ENCODE measurements at places on chromosomes 6 and 20.

GRCh38 chr6:122388945-122389344 is 10.5 kb upstream of the HSF2 start:
- DNase-seq: no peak

DNA sequence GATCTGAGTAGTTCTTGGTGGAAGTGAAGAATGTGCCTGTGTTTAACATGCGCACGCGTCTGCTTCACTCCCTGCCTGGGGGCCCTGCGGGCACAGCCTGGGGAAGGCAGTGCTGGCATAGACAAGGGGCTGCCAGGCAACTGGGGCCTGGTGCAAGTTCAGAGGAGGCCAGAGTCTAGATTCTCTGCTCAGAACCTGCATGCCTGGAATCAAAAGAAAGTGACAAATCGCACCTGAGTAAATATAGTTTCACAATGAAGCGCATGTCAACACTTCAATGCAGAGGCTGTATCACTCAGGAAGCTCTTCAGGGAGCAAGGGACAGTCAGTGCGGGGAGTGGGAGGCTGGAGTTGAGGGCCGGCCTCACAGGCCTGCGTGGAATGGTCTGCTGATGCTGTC is 24.2 kb upstream of the PPP1R14C start:
- no peak for DNase-seq

DNA sequence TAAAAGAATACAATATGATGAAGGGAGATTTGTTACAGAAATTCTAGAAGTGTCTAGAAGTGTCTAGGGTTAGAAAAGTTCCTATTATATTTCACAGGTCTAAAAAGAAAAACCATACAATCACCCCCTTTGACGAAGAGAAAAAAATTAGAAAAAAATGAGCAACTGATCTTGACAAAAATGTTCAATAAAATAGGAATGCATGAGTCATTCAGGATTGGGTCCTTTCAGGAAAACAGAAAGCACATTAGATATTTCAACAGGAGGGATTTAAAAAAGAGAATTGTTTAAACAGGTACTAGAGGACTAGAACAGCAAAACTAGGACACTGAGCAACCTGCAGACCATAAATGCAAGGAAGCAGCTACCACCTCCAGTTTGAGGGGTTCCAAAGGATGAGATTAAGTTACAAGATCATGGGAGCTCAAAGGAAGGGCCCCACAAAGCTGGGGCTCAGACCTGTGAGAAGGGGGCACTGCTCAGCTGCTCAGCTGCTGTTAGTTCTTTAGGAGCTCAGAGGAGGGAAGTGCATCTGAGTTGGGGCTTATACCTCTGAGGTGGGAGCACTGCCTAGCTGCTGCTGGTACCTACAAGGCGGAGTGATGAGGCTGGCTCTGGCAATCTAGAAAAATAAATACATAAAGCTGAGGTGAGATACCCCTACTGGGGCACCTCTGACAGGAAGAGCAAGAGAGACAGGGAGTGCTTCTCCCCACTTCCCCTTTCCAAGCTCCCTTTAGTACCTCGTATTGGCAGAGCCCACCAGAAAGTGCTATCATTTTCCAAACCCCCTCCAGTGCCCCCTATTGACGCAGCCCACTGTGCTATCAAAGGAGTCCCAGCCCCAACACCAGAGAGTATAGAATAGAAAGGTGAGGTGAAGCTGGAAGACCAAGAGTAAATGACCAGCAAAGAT is 27.1 kb upstream of the BEND6 start:
- DNase-seq: no peak

GRCh38 chr20:1427457-1428054 is 34.7 kb upstream of the FKBP1A start:
- DNase-seq: no peak

- DNase-seq: no peak
Measured at GRCh38 chr6:134258849-134259306, 59.0 kb downstream of the SGK1 start.

GRCh38 chr20:21286775-21287174 is 16.4 kb upstream of the XRN2 start:
- no peak for DNase-seq

DNA sequence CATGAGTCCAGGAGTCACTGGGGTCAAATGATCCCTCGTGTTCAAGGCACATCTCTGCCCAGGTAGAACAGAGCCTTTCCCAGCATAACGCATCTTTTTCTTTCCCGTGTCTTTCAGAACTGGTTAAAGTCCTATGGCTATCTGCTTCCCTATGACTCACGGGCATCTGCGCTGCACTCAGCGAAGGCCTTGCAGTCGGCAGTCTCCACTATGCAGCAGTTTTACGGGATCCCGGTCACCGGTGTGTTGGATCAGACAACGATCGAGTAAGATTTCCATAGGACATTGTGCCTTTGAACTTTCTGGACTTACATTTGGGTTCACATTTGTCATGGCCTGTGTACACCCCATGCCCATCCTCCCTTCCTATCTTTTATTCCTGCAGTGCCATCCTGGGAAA is 20.2 kb downstream of the MMP24 start:
- DNase-seq: no peak

GRCh38 chr20:3547906-3548305 is 77.1 kb downstream of the ATRN start:
- DNase-seq: no peak

- DNase-seq: peak; percentile 11
Measured at GRCh38 chr6:83917001-83917400, 57.5 kb downstream of the CYB5R4 start.

GRCh38 chr20:51306081-51306480 is 236.4 kb downstream of the NFATC2 start:
- DNase-seq: no peak

GRCh38 chr20:37417617-37418467 is 71.9 kb downstream of the SRC start:
- DNase-seq: peak; percentile 57

DNA sequence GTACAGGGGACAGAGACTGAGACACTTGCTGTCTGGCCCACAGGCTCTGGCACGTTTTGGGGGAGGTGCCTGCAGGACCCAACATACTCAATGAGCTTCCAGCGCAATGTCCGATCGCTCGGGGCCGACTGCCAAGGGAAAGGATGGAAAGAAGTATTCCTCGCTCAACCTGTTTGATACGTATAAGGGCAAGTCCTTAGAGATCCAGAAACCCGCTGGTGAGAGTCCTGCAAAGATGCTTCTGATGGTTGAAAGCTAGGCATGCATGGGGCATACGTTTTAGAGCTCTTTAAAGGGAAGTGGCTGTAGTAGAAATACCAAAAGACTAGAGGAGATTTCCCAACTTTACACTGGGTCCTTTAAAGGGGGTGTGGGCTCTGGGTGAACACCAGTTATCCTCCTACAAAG is 2.2 kb downstream of the PRRC2A start:
- no peak for DNase-seq

DNA sequence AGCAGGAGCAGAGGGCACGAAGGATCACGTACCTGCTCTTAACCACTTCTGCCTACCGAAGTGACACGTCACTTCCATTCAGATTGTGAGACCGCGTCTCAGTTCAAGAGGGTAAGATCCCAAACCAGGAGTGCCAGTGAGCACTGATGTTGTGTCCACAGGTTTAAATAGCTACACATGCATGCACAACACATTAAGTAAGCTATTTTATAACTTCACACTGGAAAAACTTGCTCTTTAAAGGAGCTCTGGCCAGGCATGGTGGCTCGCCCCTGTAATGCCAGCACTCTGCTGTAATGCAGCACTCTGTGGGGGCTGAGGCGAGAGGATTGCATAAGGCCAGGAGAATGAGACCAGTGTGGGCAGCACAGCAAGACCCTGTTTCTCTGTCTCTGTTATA is 21.1 kb downstream of the ABHD12 start:
- DNase-seq: no peak

DNA sequence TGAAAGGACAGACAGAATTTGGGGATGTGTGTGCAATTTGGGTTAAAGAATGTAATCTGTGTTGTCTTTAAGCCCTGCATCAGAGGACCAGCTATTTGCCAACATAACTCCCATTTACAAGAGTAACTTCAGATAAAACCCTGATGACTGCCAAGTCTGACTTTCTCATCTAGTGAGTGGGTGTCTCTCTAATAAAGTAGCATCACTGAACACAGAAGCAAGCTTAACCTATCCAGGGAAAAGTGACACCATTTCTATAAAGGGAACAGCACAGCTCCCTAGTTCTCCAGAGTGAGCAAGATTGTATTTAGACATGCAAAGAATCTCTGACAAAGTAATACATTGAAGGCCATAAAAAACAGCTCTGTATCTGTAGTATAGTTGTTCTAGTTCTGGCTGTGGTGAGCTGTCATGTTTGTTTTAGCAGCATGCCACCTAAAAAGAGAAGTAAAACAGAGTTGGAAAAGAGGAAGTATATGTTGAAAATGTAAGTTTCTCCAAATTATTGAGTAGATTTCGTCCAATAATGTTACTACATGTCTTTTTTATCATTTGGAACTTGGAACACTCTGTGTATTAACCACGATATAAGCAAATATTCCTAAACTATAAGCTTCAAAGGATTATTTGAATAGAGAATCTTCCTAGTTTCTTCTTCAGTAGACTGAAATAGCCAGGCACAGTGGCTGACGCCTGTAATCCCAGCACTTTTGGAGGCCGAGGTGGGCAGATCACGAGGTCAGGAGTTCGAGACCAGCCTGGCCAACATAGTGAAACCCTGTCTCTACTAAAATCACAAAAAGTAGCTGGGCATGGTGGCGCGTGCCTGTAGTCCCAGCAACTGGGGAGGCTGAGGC is 8.8 kb upstream of the PIM1 start:
- DNase-seq: peak; percentile 75

DNA sequence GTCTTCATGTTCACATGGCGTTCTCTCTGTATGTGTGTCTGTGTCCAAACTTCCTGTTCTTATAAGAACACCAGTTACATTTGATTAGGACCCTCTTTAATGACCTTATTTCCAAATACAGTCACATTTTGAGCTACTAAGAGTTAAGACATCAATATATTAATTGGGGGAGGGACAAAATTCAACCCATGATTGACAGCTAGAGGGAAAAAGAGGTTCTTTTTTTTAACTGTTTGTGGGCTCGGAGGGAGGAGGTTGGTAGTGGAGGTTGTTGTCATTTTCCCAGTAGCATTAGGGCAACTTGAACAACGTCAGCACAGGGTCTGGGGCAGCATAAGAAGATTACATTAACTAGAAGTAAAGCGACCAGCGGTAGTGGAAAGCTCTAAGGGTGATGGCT is 2.3 kb upstream of the GMDS start:
- DNase-seq: no peak

DNA sequence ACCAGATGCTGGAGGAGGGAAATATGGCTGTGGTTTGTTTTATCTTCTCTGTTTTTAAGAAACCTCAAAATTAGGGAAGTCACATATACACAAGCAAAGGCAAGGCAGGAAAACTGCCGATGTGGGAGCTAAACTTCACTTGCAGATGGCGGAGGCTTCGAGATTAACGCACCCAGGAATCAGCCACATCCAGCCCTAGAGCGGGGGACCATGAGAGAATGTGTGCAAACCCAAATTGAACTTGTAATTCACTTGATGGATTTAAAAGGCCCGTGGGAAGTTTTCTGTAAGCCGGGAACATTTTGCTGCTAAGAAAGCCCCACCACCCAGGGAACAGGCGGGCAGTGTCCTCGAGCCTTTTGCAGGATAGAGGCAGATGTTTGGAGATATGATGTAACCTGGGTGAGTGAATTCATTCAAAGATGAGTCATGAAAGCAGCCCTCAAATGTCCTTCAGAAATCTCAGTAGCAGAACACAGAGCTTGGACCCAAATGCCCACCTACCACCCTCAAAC is 39.9 kb downstream of the PREX1 start:
- DNase-seq: peak; percentile 86

- DNase-seq: no peak
Measured at GRCh38 chr6:139547122-139547776, 172.8 kb upstream of the CITED2 start.

DNA sequence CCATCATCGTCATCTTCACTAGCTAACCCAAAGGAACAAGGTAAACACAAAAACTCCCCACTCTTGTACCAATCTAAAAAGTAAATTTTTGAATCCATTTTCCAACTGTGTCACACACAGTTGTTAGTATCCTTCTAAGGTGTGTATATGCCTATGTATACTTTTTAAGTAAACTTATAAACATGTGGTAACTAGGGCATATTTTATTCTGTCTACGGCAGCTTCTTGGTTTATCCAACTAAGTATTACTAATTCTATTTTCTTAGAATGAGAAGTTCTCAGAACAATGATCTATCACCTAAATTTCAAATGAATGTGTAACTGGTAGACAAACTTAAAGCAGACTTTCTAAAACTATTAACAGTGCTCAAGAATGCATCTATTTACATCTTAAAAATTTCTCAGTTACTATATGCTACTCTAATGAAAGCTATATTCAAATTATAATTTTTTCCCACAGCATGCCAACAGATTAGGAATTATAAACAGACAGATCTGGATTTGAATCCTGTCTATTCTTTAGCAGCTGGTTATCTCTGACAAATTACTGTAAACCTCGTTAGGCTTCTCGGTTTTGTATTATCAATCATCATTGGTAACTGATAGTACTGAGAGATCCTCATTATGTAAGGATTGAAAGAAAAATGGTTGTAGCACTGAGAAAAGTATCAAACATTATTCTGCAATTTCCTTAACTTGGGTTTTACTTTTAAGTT is 1.8 kb upstream of the PLN start:
- DNase-seq: no peak

DNA sequence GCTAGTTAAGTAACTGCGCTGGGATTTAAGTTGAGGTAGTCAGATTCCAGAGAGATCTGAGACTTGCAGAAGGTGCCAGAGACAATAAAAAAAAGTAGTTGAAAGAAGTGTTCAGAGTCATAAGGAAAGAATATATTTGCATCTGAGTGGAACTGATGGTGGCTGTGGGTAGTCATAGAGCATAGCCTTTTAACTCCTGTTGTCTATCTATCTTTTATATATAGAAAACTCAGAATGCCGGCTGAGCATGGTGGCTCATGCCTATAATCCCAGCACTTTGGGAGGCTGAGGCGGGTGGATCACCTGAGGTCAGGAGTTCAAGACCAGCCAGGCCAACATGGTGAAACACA is 62.0 kb downstream of the CARMIL1 start:
- DNase-seq: no peak

- no peak for DNase-seq
Measured at GRCh38 chr20:1490643-1491195, 501 bp downstream of the SIRPB2 start.

DNA sequence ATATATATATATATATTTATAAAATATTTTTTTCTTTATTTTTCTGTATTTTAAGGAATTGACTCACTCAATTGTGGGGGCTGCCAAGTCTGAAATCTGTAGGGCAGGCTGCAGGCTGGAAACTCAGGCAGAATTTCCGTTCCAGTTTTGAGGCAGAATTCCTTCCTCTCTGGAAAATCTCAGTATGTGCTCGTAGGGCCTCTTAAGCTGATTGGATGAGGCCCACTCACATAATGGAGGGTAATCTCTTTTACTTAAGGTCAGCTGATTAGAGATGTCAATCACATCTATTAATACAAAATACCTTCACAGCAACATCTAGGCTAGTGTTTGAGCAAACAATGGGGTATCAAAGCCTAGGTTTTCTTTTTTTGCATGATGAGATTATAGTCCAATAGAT is 244.7 kb upstream of the RNF24 start:
- DNase-seq: no peak

DNA sequence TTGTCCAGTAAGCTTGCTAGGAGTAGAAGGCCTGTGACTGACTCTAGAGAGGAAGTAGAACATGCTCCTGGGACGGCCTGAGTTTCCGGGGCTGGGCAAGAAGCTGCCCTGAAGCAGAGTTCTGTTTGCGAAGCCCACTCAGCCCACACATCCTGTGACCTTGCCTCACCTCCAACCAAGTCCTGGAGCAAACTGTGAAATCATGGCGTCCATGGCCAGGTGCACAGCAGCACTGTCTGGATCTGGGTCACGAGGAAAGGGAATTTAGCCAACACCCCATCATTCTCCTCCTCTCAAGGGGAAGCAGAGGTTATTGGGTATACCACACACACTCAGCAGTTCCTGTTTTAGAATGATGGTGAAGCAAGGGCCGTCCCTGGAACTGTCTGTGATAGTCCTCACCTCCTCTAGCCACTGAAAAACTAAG is 87.5 kb downstream of the CRYBG1 start:
- DNase-seq: no peak
